ENCODE measurements at places on chromosomes 5 and 9. TPM values are rescaled to one million over a fixed set of nuclear protein-coding genes. Genes with fewer than 3 reads are reported as not detected.

STK32A gene
- total RNA-seq: not detected

ACSL6 gene
- not detected for total RNA-seq

RPL35 gene
- total RNA-seq: 1,230 TPM

TERT gene
- not detected for total RNA-seq

SPAAR gene
- total RNA-seq: 24.8 TPM

PAEP gene
- not detected for total RNA-seq

BAG1 gene
- 87.4 TPM for total RNA-seq

C7 gene
- 0.29 TPM for total RNA-seq

ARL14EPL gene
- total RNA-seq: 0.58 TPM

IL5 gene
- not detected for total RNA-seq

MAMDC4 gene
- 7.7 TPM for total RNA-seq

SPATA31D4 gene
- not detected for total RNA-seq

PCDHGB7 gene
- total RNA-seq: 12.6 TPM

GMCL2 gene
- total RNA-seq: not detected

GLRA1 gene
- total RNA-seq: not detected

SLC6A7 gene
- not detected for total RNA-seq

SPATA6L gene
- total RNA-seq: 1.5 TPM

SCGB3A2 gene
- not detected for total RNA-seq

SPINK6 gene
- not detected for total RNA-seq

LRRC19 gene
- not detected for total RNA-seq

DOCK2 gene
- total RNA-seq: 0.62 TPM

MZB1 gene
- total RNA-seq: not detected

KIAA0825 gene
- 1.3 TPM for total RNA-seq

PAPPA gene
- total RNA-seq: 0.13 TPM

PTGDS gene
- total RNA-seq: not detected
